ENCODE measurements at places on chromosomes 5 and 9.
A peak's percentile ranks its signal among the peaks of the same experiment; 100 is the strongest.

GRCh38 chr5:34659168-34659567 lies 3.0 kb downstream of the RAI14 start:
- DNase-seq, result no peak

- no peak for DNase-seq
Observed at GRCh38 chr5:132271251-132272246, 14.1 kb downstream of the PDLIM4 start.

GRCh38 chr5:113177225-113177624 lies 200.6 kb downstream of the DCP2 start:
- no peak for DNase-seq

DNA sequence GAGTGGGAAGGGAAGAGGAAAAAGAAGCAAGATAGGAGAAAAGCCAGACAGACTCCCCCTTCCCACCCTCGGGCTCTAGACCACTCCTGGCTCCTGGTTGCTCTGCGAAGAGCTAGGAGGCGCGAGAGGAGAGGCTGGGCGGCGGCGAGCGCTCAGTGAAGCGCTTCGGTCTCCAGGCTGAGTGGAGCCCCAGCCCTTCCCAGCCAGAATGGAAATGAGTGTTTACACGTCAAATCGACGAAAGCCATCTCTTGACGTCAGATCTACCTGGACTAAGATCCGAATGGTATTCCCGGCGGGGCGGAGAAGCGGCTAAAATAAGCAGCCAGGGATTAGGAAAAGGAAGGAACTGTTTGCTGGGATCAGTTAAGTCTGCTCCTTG lies at the start of gene PCSK1:
TSS of gene PCSK1 (minus strand) at position 183 of the 382 bp plus-strand sequence. CDS start 206 bp downstream, outside the sequence.
- no peak for DNase-seq

DNA sequence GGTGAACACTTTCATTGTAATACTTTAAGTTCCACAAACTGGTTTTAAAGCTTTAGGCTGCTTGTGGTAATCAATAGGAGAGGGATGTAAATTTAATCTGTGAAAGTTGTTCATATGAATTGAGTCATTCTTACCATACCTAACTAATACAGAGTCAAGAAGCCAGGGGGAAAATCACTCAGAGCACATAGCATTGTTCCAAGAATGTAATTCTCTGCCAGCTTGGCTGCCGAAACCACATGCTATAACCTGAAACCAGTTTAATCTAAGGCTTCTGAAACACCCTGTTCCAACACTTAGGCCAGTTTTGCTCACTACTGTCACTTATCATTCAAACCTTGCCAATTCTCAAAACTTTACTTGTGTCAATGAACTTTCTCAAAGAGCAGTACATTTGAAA lies 528.8 kb upstream of the GRAMD2B start:
- DNase-seq, result peak; percentile 28

GRCh38 chr9:19976226-19976625 lies 187.4 kb upstream of the SLC24A2 start:
- DNase-seq, result no peak

- DNase-seq, result peak; percentile 9
Observed at GRCh38 chr9:655875-656274, 185.6 kb upstream of the DMRT1 start.

GRCh38 chr9:17204611-17205152 lies 69.8 kb downstream of the CNTLN start:
- DNase-seq, result no peak

- no peak for DNase-seq
Observed at GRCh38 chr9:117787746-117788145, 83.5 kb downstream of the TLR4 start.

DNA sequence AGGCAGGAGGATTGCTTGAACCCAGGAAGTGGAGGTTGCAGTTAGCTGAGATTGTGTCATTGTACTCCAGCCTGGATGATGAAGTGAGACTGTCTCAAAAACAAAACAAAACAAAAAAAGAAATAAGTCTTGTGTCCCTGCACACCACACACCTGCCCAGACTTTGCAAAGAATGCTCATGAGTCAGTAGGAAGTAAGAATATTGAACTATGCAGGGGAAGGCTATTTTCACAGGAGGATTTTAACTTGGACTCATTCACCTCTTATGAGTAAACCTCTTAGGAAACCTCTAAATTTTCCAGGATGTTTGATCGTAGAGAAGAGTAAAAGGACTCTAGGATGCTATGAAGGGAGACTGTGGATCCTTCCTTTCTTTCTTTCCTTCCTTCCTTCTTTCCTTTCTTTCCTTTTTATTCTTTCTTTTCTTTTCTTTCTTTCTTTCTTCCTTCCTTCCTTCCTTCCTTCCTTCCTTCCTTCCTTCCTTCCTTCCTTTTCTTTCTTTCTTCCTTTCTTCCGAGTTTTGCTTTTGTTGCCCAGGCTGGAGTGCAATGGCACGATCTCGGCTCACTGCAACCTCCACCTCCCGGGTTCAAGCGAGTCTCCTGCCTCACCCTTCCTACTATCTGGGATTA lies 96.7 kb upstream of the CLINT1 start:
- DNase-seq, result no peak

GRCh38 chr5:136064510-136064909 lies 35.7 kb downstream of the TGFBI start:
- DNase-seq, result no peak

DNA sequence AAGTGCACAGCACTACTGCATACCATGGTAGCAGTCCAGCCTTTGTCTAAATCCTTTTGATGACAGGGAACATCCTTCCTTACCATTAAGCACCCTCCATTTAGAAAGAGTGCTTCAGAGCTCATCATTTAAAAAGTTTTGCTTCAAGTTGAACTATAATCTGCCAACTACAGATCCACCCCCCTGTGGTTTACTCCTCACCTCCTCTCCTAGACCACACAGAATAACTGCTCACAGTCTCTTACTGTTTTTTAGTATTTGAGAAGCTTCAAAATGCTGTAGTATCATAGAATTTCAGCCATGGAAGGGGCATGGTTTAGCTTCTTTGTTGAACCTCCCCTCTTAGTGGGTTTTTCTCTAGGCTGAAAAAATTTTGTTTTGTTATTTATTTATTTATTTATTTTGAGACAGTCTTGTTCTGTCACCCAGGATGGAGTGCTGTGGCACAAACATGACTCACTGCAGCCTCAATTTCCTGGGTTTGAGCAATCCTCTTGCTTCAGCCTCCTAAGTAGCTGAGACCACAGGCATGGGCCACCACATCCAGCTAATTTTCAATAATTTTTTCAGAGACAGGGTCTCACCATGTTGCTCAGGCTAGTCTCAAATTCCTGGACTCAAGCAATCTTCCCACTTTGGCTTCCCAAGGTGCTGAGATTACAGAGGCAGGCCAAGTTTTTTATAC lies 384.3 kb upstream of the RFX3 start:
- no peak for DNase-seq

All from fibroblast of gingiva (primary cell).